ENCODE measurements at places on chromosomes 3 and 15.

- no peak for DNase-seq
Measured at GRCh38 chr3:72162649-72163184, 377.8 kb upstream of the PROK2 start.

DNA sequence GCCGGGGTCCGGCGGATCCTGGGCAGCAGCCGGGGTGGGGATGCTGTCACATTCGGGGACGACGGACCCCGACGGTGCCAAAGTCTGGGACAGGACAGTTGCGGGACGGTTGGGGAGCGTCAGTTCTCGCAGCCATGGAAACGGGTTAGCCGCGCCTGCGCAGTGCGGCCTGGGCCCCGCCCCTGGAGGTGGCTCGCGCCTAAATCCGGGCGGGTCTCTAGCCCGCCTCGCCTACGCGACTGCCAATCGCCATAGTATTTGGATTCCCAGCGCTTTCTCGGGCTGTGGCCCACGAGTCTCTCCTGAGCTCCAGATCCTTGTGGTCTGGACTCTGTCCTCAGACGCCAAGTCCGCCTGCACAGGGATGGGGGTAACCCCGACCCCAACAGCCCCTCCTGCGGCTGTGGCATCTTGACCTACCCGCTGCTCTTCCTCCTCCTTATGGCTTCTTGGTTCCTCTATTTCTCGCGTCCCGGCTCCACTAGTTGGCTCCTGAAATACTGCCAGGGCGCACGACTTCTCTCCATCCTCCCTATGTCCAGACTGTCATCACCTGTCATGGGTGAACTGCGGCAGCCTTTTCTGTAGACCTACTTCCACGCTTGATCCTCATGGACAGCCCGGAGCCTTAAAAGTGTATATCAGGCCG lies at the start of gene ZMYND10:
Gene ZMYND10 (minus strand): TSS at position 147 of the 649 bp plus-strand sequence. CDS start 153 bp downstream, outside the sequence.
- DNase-seq, result peak; percentile 76

DNA sequence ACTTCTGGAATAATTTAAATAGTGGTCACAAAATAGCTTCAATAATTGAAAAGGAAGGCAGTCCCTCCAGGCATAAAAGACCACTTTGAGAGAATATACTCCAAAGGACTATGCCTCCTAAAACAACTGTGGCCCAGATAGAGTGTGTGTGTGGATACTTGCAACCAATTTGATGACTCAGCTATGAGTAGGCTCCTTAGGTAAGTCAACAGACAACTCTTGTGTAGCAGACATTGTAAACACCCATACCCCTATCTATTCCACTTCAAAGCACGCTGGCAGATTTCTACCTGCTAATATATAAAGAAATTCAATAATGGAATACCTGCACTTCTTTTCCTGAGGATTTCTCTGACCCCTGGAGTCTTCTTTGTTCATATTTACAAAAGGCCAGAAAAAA lies 254.5 kb downstream of the NEK10 start:
- no peak for DNase-seq

DNA sequence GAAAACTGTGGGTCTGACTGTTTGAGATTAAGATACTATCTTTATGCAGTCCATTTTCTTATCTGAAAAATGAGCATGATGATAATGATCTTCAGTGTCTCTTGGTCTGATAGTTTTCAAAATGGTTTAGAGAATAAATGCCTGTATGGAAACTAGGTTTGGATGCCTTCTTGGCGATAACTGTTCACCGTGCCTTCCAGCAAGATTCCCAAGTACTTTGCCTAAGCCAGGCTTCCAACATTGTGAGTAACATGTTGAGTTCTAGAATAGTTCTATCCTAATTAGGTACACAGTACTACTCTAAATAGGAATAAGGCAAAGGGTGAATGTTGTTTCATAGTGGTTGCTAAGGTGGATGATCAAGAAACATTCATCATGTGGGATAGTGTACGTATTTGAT lies 940.2 kb downstream of the MCTP2 start:
- no peak for DNase-seq

DNA sequence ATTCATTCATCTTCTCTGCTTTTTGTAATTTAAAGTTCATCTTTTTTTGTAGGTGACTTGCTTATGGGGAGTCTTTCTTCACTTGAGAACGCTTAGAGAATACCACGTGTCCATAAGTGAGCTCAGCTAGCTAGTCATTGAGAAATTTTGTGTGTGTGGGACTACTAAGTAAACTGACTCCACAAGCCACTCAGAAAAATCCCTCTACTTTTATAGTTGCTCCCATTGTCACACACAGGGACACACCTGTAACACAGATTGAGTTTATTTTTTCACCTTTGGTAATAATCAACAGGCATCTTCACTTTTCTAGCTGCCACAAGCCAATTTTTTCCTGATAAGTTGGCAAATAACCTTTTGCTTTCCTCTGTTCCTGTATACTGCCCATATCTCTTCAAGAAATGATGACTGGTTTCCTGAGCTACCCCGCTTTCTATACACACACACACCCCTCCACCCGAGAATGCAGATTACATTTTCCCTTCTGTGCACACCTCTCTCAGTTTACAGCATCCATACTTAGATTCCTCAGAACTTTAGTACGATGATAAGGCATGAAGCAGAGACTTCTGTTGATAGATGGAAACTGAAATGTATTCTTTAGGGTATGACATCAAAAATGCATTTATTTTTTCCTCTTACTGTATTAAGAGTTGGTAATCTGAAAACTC lies 4.6 kb downstream of the TSC22D2 start:
- no peak for DNase-seq

GRCh38 chr3:102736288-102736974 lies 301.6 kb downstream of the ZPLD1 start:
- DNase-seq, result no peak

- DNase-seq, result no peak
Measured at GRCh38 chr15:95910643-95911212, 419.8 kb upstream of the NR2F2 start.

DNA sequence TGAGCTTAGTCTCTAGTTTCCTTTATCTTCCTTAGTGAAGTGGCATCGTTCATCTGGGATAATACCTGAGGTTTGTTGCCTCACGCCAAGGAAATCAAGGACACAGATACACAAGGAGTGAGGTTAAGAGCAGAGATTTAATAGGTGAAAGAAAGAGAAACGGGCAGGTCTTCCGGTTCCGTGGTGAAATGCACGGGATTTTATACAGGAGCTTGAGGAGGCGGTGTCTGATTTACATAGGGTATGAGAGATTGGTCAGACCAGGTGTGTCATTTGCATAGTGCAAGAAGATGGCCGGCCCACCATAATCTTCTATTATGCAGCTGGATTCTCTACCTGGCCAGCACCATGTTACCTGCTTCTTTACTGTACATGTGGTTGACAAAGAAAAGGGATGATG lies 17.2 kb downstream of the ARRDC4 start:
- DNase-seq, result no peak

- no peak for DNase-seq
Measured at GRCh38 chr3:149843502-149843901, 30.5 kb downstream of the RNF13 start.

GRCh38 chr3:146247911-146248310 lies 3.0 kb downstream of the PLSCR4 start:
- no peak for DNase-seq

GRCh38 chr15:94352636-94353487 lies 121.5 kb downstream of the MCTP2 start:
- DNase-seq, result no peak

DNA sequence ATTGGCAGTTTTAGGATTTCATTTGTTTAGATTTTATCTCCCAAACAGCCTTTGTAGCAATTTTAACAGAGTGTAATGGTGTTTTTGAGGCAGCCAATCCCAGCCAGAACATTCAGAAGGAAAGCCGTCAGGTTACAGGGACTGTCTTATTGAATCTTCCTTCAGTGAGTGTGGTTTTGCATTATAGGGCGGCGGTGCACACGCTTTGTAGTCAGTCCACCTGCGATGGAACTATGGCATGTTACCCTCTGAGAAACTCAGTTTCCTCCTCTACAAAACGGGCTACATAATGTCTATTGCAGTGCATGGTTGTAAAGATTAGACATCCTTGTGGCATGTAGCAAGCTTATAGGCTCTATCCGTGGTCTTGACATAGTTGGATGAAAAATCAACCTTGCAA lies 1.0 kb downstream of the LRRC28 start:
- no peak for DNase-seq

DNA sequence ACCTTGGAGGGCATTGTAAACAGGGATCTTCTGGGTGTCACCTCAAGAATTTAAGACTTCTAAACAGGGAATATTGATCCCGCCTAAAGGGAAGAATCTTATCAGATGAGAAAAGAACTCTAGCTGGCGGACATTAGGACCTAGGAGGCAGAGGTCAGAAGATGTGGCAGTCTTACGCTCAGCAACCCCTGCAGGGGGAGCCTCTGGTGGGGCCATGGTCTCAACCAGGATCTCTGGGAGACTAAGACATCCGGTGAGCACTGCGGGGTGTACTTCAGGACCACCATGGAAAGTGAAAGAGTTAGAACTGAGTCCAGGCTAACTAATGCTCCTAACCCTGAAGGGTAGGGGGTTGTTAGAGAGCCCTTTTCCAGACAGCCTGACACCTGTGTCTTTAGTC lies 295.2 kb downstream of the VGLL3 start:
- no peak for DNase-seq
